ENCODE measurements at places on chromosomes 4 and X. TPM values are rescaled to one million over a fixed set of nuclear protein-coding genes. Genes with fewer than 3 reads are reported as not detected.

DNA sequence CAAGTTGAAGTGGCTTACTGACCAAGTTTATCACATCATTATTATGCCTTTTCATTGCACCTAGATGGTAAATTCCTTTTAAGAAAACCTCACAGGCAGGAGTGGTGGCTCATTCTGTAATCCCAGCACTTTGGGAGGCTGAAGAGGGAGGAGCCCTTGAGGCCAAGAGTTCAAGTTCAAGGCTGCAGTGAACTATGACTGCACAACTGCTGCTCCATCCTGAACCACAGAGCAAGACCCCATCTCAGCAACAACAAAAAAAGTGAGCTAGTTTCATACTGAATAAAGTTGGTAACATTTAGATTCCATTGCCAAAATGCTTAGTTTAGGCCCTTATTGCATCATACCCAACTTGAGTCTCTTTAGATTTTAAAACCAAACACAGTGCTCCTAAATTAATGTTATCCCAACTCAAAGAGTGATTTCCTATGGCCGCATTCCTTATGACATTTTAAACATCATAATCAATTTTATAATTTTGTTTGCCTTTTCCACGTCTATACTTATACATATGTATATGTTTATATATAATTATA, 36.0 kb downstream of the PDS5A start:
- no peak for DNase-seq

Gene RRH
- not detected for total RNA-seq

GRCh38 chr4:139208404-139208945, 31.5 kb upstream of the ELF2 start:
- no peak for DNase-seq

GRCh38 chrX:155056877-155057792, 13.8 kb downstream of the CMC4 start:
- DNase-seq = peak; percentile 22

DNA sequence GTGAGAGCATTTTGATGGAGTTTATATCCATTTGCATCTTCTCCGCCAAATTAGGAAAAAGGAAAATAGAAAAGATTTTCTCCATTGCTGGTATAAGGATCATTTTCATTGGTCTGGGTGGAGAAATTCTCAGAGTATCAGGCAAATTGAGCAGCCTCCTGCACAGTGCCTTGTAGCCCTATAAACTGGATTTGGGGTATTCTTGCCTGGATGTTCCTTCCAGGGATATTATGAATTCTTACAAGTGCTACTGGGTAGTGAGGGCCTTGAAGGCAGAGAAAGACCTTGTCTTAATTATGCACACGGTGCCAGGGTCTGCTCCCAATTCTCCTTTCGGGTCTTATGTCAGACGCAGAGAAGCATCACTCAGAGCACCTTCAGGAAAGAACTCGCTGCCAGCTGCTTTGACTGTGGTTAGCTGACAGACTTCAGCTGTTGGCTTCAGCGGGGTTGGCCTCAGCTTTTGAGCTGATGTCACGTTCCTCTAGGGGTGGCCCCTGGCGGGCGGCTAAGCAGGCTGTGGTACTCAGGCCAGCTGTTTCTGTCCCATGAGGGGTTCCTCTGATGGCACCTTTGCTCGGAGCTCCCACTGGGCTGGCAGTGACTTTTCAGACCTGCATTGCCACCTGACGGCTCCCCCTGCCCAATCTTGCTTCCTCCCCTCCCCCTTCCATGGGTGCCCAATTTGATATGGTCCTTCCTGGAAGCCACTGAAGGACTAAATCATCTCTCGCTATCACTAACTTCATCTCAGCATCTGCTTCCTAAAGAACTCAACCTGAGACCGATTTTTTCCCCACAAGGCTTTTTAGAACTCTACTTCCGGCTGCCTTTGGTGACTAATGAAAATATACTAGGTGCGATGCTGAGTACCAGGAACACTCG, 519.5 kb downstream of the BCOR start:
- DNase-seq = peak; percentile 16

DNA sequence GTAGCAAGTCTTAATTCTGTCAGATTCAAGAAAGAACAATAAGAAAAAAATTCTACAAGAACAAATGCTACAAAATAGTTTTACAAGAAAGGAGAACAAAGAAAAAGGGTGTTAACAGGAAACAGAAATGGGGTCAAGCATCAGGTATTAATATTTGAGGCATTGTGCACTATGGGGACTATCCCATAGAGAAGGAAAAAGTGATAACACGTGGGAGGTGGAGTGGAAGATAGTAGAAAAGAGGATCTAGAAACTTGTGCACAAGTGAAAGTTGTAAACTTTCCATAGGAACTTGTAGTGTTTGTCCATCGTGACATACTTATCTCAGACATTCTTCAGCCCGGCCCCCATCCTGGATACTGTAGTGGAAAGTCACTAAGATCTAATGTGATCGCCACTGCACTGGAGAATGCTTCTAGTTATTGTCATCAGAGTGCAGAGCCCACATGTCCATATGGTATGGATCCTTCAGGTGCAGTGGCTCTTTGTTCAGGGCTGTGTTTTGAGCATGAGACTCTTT, 15.4 kb upstream of the NFXL1 start:
- DNase-seq = no peak

DNA sequence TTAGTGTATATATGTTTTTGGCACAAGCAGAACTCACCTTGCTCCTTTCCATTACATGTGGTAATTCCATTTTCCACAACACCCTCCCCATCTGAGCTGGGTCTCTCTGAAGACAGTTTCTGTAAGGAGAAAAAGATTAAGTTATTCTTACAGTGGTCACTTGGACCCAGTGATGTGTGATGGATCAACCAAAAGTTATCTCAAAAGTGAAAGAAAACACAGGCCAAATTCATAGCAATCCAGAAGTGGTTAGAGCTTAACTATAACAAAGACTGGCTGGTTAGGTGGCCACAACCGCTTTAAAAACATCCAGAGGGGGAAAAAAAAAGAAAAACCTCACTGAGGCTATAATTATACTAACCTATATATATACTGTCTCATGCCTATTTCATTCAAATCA, 123.7 kb downstream of the AFAP1 start:
- no peak for DNase-seq

- no peak for DNase-seq
Observed at GRCh38 chr4:10662937-10663336, 21.6 kb downstream of the CLNK start.

Gene FAT4
- total RNA-seq = not detected

DNA sequence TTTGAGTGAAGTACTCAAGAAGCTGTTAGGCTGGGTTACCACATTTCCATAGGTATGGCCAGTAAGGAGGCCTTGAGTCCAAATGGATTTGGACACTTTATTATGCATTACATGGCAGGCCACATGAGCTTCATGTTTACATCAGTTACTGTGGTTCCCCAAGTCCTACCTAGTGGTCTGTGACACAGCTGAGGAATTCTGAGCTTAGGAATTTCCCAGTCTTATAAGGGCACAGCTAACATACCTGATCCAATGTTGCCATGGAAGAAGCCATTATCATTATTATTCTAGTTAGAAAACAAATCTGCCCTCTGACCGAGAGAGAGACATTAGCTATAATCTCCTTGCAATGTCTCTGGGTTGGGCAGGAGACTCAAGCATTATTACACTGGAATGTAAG, 174.4 kb upstream of the NUDT10 start:
- DNase-seq = no peak

GRCh38 chr4:72858328-72858727, 211.2 kb downstream of the COX18 start:
- no peak for DNase-seq

- no peak for DNase-seq
Observed at GRCh38 chr4:158775091-158775651, 6.3 kb downstream of the FNIP2 start.

DNA sequence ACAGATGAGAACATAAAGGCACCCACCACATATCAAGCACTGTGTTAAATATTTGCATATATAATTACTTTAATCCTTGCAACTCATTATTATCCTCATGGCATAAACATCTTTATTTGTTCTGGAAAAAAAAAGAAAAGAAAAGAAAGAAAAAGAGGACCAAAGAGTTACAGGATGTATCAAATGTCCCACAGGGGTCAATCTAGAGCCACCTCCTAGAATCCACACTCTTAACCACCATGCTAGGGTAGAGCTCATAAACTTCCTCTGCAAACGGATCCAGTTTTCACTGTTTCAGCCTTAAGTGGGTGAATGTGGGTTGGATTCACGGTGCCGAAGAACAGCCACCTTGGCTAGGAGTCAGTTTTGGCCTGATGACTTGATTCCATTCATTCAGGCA, 171.1 kb upstream of the PPARGC1A start:
- DNase-seq = no peak

DNA sequence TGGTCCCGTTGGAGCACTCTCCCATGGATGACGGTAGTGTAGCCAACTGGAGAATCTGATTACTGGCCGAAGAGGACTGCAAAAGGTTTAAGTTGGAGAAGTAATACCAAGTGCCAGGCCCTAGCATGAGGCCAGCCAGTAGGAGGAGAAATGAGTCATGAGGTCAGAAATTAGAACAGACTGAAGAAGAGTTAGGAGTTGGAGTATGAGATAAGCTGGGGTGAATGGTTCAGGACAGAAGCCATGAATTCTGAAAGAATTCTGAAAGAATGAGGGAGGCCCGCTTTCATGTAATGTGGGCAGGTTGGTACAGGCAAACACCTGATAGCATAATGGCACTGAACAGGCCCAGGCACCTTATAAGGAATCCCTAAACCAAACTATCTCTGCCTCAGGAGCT, 18.4 kb upstream of the STK26 start:
- DNase-seq = no peak

DNA sequence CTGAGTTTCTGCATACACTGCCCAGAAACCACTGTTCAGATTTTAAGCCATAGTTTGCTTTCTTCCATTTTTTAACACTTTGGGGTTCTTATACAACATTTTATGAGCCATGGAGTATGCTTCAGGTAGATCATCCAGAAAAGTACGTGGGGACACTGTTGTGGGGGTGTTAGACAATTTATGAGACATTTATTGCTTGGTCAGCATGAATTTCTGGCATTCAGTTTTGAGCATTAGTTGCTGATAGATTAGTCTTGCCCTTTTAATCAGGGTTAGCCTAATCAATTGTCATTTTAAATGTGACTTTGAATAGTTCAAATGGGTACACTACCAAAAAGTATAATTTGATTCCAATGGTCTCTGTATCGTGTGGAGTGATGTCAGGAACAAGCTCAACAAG, 434.9 kb downstream of the GPM6A start:
- no peak for DNase-seq

Gene ANXA10
- not detected for total RNA-seq

DNA sequence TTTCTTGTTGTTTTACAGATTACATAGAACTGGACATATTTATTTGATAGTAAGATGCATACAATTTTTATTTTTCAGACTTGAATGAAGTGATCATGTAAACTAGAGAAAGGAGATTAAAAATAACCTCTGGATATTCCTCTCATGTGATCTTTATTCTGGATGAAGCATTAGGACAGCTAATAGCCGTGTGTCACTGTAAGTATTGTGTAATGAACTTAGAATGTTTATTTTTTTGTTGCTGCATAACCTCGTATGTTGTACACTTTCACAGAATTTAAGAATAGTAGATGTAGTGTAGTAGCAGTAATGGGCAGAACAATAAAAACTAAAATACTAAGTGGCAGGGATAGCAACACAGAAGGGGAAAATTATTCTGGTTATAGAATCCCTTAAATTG, 2094.5 kb upstream of the TENM3 start:
- no peak for DNase-seq

DNA sequence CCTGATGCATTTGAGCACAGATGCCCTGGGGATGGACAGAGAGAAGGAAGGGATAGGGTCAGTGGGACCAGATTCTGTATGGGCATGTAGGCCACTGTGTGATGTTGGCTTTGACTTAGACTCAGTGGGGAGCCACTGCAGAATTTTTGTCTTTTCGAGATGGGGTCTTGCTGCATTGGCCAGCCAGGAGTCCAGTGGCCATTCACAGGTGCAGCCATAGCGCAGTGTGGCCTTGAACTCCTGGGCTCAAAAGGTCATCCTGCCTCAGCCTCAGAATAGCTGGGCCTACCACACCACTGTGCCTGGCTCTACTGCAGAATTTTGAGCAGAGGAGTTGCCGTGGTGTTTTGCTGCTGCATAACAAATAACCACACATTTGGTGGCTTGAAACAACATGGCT, 22.8 kb downstream of the TBC1D14 start:
- DNase-seq = no peak

DNA sequence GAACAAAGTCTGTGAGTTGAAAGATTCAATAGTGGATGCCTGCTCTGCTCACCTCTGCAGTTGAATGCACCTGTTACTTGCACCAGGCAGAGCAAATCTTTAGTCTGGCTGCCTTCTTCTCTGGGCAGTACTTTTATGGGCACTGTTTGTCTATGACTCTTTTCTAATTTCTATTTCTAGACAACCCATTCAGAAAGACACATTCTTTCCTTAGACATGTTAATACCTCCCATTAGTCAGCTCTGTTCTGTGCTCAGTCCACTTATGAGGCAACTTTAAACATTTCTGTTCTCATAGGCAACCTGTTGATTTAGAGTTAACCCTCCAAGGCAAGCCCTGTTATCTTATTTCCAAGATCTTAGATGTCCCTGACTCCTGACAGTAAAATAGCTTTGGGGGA, 108.9 kb downstream of the SYNPO2 start:
- no peak for DNase-seq

Gene FRG2
- total RNA-seq = not detected

- no peak for DNase-seq
Observed at GRCh38 chr4:181272422-181272821, 970.8 kb upstream of the TENM3 start.

Gene PDGFC
- not detected for total RNA-seq

Gene STOX2
- not detected for total RNA-seq

GRCh38 chr4:139852612-139853269, 187.1 kb downstream of the MGST2 start:
- DNase-seq = no peak

- DNase-seq = no peak
Observed at GRCh38 chr4:83569987-83570386, 34.1 kb downstream of the GPAT3 start.

- no peak for DNase-seq
Observed at GRCh38 chr4:133624744-133625143, 475.6 kb downstream of the PCDH10 start.

DNA sequence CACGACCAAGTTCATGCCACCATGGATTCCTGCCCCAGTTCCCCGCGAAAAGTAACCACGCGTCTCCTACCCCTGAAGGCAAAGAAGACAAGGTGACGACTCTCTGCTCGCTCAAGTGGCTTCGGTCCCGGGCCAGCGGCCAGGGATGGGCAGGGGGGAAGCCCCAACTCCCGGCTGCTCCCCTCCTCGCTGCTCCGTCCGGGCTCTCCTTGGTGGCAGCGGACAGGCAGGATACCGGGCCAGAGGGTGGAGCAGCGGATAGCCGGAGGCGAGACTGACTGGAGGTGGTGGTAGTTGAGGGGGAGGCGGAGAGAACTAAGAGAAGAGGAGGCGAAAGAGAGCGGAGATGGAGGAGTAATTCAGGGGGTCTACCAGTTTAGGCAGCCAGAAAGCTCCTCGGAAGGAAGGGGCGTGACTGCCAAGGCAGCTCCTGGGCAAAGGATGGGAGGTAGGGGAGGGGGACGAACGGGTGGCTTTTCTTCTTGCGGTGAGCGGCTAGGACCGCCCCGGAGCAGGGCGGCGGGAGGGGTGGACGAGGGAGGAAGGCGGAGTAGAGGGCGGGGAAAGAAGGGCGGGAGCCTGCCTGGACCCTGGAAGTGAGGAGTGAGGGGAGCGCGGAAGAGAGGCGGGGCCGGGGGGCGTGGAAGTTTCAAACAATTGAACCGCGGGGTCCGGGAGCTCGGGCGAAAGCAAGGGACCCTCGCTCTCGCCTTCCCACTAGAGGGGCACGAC, at the start of gene AMOT:
Gene AMOT, minus strand, starts transcription at position 450 of the 732 bp plus-strand sequence. CDS start 17,705 bp downstream, outside the sequence.
- peak; percentile 33 for DNase-seq
